ENCODE measurements at places on chromosomes 5 and 9.

DNA sequence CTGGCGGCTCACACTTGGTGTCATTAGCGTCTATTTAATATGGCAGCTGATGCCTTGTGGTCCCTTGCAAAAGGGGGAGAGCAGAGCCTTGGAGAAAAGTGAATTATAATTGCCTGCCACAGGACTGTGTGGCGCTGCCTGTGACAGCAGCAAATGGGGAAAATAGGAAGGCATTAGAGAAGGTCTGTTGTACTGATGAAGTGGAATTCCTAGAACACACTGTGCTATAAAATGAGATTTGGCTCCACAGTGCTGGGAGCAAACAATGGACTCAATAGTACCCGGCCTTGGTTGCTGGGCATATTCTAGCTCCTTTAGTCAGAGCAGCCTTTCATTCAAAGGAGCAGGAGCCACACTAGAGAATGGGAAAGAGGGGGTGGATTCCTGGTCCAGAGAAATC lies 21.3 kb downstream of the SEMA6A start:
- DNase-seq = no peak

DNA sequence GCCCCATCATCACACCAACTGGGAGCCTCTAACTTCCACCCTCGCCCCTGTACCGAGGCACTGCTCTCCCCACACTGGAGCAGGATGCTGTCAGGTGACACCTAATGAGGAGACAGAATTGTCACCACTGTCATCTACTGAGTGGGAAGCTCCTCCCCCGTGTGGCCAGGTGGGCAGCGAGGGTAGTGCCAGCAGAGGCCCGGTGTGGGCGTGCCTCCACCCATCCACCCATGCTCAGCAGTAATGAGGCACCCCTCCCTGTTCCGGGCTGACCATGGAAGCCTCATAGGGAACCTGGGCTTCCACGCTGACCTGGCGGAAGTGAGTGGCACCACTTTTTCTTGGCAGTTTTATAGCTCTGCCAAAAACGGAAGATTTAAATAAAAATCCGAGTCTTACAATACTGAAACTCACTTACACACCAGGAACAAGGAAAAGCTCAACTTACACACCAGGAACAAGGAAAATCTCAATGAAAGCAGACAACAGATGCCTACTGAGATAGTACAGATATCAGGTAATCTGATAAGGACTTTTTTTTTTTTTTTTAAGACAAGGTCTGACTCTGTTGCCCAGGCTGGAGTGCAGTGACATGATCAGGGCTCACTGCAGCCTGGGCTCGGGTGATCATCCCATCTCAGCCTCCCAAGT lies 30.6 kb upstream of the ASS1 start:
- no peak for DNase-seq

- no peak for DNase-seq
Measured at GRCh38 chr5:17398866-17399835, 98.9 kb upstream of the TAF11L2 start.

DNA sequence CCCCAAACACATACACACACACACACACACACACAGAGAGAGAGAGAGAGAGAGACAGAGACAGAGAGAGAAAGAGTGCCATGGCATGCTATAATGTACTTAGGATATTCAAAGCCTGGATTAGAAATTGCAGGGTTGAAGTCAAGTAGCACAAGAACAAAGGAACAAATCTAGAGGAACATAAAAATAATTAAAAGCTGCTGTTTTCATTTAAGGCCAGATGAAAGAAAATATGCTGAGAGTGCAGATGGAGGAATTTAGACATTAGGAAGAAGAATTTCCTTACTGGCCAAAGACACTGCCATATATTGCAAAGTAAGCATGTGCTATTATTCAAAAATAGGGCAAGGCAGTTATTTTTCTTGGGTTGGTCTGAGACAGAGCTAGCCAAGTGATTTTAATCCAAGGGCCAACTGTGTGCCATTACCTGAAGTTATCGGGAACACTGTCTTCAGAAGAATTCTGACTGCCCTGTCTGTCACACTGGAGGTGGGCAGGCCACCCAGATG lies 31.7 kb downstream of the HSD17B3 start:
- DNase-seq = no peak

- no peak for DNase-seq
Measured at GRCh38 chr5:14172149-14172795, 29.1 kb downstream of the TRIO start.

- DNase-seq = no peak
Measured at GRCh38 chr5:35852084-35852734, 4.5 kb upstream of the IL7R start.

DNA sequence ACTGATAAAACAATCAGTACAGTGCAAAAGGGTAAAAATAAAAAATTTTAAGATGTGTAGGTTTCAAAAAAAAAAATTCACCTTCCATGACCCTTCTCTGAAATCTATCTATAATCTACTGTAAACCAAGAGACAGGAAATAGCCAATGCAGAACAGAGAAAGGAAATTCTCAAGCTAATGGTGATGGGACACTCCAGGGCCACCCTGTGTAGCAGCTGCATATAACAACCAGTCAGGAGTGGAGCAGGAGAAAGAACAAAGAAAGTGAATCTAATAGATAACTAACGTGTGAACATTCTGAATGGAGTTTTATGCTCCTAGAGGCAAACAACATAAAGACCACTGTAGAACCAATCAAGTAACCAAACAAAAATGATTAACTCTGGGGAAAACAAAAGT lies 16.6 kb downstream of the SPTLC1 start:
- DNase-seq = no peak

DNA sequence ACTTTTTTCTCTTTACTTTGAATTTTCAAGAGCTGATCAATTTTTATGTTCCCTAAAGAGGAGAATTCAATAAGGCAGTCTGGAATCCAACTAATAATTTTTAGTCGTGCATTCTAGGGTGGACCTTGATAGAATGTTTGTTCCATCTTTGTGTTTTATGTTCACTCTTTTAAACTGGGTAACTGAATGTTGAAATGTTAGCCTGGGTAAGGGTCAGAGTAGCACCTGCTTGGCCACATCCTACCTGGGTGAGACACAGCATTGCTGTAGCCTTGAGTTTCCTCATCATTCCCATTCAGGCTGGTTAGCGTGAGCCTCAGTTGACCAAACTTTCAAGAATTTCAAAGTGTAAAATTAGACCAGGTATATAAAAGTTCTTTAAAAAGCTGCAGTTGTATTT lies 85.0 kb downstream of the SGCD start:
- no peak for DNase-seq

- DNase-seq = no peak
Measured at GRCh38 chr9:79610019-79610631, 38.4 kb downstream of the TLE4 start.

DNA sequence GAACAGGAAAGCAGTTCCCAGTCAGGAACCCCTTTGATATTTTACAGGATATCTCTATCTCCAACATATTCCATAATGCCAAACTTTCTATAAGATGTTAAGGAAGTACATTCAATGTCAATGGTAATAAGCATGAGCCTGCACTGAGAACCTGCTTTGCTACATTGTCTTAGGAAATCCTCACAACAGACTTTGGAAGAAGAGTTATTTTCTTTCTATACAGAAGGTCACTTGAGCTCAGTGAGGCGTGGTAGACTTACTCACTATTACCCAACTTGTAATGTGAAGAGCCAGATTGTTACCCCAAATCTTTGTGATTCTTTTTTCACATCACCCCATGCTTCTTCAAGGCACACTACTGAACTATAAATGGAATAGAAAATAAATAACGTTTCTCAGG lies 435.9 kb downstream of the DNAH5 start:
- DNase-seq = no peak

GRCh38 chr5:122846051-122846550 lies 688 bp downstream of the SNX24 start:
- DNase-seq = no peak

GRCh38 chr5:76958991-76959767 lies 6.3 kb downstream of the CRHBP start:
- DNase-seq = no peak

DNA sequence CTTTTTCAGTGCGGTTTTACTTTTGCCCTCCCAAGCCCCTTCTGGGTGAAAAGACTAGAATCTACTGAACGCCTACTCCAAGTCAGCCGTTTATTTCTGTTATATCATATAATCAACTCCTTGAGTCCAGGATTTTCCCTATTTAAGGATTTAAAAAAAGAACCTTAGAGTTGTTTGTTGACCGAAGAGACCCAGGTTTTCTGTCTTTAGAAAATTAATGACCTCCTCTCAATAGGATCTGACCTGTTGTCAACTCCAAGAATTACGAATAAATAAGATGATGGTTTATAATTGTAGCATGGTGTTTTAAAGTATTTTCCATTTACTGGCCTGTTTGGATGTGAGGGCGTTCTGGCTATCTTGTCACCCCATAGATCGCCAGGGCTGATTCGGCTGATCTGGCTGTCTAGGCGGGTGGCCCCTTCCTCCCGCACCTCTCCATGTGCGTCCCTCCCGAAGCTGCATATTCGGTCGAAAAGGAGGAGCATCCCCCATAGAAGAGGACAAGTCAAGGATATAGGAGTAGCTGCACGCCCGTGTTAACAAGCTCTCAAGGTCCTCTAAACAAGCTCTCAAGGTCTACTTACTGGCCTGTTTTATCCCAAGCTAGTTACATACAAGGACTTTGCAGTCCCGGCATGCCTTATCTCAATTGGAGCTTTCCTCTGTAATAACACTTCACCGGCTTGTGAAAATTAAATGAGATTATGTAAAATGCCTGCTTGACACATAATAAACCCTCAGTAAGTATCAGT lies 1.1 kb upstream of the UBAP2 start:
- no peak for DNase-seq

DNA sequence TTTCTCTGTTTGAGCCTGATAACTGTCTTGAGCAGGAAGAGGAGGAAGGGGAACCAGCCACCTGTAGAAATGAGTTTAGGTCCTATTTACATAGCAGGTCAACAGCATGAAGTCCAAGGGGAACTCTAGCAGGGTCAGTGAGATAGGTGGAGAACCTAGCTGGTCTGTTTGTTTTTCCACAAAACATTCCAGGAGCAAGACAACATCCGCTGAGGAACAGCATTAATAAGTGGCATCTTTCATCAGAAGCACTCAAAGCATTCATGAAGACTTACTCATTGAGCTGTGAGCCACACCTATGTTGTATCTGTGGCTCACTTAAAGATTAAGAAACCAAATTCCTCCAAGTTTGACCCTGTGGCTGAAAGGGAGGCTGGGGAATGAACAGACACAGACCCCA lies 115.9 kb downstream of the ACTBL2 start:
- DNase-seq = no peak

DNA sequence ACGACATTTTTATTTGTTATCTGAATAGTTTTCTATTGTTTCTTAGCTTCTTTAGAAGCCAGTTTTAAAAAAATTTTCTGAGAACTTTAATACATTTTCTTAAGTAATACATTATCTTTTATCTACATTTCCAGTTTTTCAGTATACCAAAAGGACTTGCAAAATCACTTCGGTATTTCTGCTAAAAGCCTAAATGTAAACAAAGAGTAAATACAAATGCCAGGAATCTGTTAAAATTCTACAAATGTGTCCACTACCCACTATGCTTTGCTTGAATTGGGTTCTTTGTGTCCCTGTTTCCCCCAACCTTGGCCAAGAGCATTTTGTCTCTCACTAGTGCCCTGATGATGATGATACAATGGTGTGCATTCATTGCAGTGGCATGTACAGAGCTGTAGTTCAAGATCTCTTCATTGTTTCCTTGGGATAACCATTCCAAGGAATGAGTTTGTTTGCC lies 611.2 kb downstream of the NR2F1-AS1 start:
- DNase-seq = no peak

DNA sequence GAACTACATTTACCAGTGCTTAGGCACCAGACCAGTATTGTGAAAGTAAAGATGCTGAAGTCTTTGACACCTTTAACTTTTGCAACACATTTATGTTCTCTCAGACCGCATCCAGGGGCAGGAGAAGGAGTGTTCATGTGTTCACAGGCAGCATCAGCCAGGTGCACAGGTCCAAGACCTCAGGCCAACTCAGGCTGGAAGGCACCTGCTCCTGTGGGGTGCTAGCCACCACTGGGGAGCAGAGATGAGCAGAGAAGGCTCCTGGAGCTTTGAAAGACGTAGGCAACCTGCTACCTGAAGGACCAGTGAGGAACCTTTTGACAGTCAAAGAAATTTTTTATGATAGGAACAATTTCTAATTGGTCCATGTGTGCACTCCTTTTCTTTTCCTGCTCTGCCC lies 35.6 kb downstream of the DAPK1 start:
- no peak for DNase-seq

DNA sequence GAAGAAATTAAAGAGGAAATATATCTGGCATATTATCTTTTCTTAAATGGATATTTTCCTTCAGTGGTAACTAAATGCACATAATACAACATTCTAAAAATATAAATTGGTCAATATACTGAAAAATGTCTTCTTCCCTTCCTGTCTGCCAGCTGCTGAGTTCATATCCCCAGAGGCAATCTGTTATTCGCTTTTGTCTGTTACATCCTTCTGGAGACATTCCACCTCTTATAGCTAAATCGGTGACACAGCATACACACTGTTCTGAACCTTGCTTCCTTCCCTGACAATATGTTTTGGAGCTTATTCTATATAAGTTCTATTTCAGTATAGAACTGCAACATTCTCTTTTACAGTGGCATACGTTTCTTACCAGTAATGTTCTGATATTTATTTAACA lies 147.8 kb downstream of the TENT4A start:
- no peak for DNase-seq

GRCh38 chr9:15501179-15501578 lies 9.6 kb downstream of the PSIP1 start:
- DNase-seq = no peak

DNA sequence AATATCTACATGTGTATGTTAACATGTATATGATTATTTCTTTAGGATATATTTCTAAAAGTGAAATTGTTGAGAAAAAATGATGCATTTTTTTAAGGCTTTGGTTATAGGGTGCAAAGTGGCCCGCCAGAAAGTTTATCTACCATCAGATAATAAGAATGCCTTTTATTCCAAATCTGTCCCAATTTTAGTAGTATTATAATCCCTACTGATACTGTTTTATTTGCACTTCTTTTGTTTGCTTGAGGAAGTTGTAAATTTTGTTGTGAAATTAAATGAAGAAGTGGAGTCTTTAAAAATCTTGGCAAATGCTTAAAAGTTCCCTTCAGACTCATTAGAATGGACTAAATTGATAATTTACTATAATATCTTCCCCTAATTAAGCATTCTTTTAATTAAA lies 73.0 kb downstream of the NIPBL start:
- DNase-seq = no peak

GRCh38 chr5:108606185-108606584 lies 141.5 kb upstream of the FER start:
- no peak for DNase-seq

DNA sequence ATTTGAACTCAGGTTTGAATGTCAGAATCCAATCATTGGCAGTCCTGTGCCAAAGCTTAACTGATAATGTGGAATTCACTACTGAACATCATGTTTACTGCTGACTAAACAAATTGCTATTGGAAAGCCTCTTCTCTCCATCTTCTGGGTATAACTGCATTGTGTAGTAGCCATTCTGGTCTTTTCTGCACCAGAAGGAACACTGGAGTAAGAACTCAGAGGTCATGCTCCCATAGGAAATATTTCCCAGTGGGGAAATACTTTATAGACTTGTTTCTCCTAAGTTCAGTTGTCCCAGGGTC lies 25.9 kb downstream of the SLC1A3 start:
- no peak for DNase-seq

Measured in NT2/D1 (cell line).